Lung microvascular endothelial cell (primary cell): ENCODE measurements at places on chromosomes 1 and 21.

GRCh38 chr1:240888039-240888786 is 276.3 kb upstream of the GREM2 start:
- DNase-seq, result peak; percentile 62

- no peak for DNase-seq
Observed at GRCh38 chr1:73411479-73411878, 786.5 kb downstream of the LRRIQ3 start.

DNA sequence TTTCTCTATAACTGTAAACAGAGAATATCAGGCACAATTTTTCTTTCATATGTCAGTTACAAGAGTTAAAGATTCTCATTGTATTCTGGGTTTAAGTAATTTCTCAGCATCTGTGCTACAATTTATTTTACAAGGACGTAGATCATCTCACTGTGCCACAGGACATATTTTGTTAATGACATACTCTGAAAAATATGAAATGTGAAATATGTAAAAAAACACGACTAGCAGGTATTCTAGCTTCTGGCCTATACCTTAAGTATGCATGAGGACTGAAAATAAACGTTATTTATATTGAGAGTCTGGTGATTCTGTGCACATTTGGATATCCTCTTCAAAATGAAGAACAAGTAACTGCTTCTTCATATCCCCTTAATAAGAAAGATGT is 308.8 kb downstream of the BRINP3 start:
- DNase-seq, result no peak

GRCh38 chr1:178066908-178067614 is 26.8 kb upstream of the RASAL2 start:
- no peak for DNase-seq

GRCh38 chr1:5312862-5313261 is 658.5 kb downstream of the AJAP1 start:
- no peak for DNase-seq

DNA sequence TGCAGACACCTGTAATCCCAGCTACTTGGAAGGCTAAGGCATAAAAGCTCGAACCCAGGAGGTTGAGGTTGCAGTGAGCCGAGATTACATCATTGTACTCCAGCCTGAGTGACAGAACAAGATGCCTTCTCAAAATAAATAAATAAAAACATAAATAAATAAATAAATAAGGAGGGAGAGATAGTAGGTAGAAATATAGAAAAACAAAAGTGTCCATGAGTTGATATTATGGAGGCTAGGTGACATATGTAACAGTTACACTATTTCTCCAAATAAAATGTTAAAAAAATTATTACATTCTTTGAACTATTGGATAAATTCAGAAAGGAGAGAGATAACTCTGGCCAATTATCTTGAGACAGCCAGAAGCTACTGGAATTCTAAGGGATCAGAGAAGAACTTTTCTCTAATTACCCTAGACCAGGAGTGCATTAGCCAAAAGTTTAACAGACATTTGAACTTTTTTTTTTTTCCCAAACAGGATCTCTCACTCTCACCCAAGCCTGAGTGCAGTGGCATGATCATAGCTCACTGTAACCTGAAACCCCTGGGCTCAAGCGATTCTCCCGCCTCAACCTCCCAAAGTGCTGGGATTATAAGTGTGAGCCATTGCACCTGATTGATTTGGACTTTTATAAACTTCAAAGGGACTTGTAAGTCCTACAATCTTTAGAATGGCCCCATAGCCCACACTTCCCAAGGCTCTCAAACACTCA is 17.6 kb downstream of the SYNJ1 start:
- no peak for DNase-seq

DNA sequence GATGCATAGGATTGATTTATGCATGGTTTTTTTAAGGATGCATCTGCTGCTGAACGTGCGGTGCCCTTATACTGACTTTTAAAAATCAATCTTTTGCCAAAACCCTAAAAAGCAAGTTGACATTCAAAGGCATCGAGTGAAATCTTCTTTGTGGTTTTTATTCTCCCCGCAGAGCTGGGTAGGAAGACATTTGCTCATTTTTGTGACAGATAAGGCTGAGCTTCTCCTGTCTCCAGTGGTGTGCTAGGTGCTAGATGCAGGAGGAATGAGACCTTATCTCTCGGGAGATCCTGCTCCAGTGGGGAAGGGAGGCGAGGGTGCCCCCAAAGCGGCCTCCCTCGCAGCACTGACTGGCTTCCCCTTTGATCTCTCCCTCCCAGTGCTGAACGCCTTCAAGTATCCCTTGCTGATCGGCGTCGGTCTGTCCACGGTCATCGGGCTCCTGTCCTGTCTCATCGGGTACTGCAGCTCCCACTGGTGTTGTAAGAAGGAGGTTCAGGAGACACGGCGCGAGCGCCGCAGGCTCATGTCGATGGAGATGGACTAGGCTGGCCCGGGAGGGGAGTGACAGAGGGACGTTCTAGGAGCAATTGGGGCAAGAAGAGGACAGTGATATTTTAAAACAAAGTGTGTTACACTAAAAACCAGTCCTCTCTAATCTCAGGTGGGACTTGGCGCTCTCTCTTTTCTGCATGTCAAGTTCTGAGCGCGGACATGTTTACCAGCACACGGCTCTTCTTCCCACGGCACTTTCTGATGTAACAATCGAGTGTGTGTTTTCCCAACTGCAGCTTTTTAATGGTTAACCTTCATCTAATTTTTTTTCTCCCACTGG is 14.9 kb upstream of the CD101 start:
- DNase-seq, result no peak

GRCh38 chr1:65164633-65165032 is 16.6 kb downstream of the AK4 start:
- DNase-seq, result peak; percentile 28

- DNase-seq, result no peak
Observed at GRCh38 chr1:17194133-17194475, 10.8 kb upstream of the PADI1 start.

DNA sequence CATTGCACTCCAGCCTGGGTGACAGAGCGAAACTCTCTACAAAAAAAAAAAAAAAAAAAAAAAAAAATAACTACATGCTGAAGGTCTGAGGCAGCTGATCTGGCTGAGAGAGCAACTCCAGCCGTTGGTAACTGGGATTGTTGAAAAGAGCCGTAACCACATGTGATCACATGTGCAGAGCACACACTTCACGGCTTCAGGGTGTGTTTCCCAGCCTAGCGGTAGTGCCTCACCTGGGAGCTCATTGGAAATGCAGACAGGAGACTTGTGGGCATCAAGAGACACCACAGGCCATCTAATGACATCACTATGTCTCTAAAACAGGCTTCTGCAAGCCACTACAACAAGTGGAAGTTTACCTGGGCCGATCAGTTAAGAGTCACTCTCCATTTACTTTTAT is 11.8 kb upstream of the OTUD7B start:
- DNase-seq, result no peak

DNA sequence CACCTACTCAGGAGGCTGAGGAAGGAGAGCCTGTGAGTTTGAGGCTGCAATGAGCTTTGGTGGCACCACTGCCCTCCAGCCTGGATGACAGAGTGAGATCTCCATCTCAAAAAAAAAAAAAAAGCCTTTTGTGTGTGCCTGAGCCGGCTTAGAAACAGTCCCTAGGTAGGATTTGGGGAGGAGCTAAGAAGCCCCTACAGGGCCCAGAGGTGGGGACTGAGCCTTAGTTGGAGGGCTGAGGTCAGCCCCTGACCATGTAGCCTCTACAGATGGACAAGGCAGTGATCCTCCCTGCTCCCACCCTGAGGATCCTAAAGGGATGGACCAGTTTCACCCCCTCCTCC is 2.5 kb downstream of the ADAMTSL4 start:
- no peak for DNase-seq

GRCh38 chr1:162349635-162350330 is 26.9 kb downstream of the SPATA46 start:
- DNase-seq, result peak; percentile 89

DNA sequence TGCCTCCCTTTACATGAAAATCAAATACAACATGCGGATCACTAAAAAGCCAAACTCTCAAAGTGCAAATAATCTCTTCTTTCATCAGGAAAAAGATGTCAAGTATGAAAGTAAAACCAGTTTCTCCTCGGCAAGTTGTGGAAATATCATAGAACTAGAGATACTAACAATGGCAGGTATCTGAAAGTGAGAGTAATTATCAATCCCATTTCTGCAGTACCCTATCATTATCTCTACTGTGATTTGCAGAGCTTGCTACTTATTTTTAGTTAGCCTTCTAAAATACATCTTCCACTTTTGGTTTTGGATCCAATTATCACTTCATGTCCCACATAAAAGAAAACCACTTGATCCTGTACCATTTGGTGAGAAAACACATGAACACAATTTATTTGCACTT is 3.0 kb downstream of the TP53BP2 start:
- no peak for DNase-seq

DNA sequence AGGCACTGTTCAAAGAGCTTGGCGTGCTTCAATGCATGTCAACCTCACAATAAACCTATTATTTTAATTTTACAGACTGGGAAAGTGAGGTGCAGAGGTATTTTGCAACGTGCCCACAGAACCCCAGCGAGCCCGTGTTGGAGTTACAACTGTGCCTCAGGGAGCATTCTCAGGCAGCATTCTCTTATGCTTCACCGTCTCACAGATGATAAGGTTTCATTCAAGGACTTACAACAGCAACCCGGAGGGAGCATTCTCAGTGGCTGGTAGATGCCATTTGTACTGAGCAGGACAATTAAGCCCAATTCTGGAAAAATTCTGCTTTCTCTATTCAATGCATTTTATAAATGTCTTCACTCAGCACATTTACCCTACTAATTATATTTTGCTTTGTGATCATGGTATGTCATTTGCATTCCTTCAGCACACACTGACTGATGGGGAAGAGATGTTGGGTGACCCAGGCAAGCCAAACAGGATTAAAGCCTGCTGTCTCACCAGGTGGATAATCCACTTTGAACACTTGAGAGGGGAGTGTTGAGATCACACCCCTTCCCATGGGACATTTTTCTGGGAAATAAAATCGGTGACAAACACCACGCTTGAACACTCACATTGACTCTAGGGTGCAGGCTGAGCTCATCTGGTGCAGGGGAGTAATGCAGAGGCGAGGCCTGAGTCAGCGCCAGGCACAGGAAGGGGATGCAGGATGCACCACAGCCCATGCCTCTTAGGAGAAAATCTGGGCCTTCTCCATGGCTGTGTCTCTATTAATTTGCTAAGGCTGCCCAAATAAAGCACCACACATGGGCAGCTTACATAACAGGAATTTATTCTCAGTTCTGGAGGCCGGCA is 113.9 kb downstream of the CLIC6 start:
- no peak for DNase-seq

DNA sequence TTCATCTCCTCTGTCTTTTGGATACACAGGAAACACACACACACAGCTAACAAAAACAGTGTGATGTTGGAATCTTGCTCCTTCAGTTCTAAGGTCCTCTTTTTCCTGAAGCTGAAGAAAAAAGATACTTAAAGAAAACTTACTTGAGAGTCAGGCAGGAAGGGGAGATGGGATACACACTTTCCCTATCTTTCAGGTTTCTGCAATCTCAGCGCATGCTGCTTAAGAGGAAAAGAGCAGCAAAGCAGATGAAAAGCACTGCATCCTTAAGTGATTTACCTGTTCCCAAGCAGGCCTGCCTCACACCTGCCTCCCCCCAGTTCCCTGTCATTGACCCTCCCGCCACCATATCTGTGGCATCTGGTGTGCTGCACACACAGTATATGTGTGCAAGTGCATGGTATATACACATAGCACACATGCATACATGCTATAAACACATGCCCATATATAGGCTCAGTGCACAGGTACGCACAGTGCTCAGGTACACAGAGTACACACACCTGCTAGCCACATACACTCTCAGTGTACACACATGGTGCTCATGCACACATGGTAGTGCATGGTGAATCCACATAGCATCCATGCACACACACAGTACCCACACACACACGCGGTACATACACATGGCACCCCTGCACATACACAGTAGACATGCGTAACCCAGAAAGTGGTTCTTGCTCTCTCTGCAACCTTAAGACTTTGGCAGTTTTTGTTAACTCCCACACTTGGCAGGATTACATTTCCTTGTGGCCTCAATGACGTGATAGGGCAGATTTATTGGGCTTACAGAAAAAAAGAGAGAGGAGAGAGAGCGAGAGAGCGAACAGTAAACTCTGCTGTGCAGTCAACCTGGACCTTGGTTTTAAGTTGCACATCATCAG is 166.9 kb downstream of the TOMM20 start:
- DNase-seq, result no peak

DNA sequence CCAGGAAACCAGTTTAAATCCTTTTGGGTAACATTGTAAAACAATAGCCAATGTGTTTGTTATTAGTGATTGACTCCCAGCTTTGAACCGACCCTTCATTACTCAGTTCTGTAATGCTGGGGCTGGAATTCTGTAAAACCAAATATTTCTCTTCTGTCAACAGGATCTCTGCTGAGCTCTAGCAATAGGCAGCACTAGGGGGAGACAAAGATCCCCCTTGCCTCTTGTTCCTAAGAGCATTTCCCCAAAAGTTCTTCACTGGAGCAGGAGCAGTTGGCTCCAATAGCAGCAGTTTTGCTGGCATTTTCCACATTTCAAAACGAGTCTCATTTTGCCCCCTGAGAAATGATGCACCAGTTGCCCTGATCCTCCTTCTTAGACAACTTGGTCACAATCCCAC is 1671.1 kb downstream of the MRPL39 start:
- DNase-seq, result no peak

DNA sequence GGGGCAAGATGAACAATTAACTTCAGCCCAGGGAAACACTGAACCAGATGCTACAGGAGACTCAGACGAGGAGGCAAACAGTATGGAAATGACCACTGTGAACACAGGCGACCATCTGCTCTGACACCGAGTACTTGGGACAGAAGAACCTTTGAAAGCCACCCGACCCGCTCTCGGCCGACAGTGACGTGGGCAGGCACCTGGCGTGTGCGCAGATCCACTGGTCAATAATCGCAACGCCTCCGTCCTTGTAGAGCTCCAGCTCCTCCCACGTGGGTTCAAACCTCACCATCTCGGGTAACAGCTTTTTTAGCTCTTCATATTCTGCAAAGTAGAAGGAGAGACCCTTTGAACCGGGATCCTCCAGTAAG is 20.3 kb downstream of the POFUT2 start:
- no peak for DNase-seq

- no peak for DNase-seq
Observed at GRCh38 chr1:2646837-2647236, 14.0 kb upstream of the MMEL1 start.

DNA sequence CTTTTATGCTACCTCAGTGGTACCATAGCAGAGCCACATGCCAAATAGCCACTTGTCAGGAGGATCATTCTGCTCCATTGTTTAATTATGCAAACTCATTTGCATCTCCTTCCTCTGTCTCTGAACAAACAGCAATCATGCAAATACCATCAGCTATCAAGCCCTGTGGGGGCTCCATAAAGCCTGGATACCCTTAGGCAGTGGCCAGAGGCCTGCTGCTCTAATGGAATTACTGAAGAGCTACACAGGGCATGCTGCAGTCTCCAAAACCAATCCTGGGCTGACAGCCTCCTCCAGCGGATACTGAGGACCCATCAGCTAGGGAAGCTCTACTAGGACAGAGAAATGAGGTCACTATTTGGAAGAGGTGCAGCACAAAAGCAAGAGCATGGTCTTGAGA is 376.3 kb downstream of the KCNH1 start:
- DNase-seq, result no peak

GRCh38 chr1:87167157-87167789 is 161.4 kb upstream of the LMO4 start:
- DNase-seq, result no peak

GRCh38 chr1:14842891-14843290 is 244.4 kb downstream of the KAZN start:
- DNase-seq, result no peak
